D721Med (cell line): ENCODE measurements at places on chromosomes 2 and 18.

- no peak for DNase-seq
Measured at GRCh38 chr2:37833423-37833822, 91.7 kb upstream of the RMDN2 start.

- DNase-seq, result peak; percentile 48
Measured at GRCh38 chr2:31217465-31218200, at the start of gene CAPN14. Gene CAPN14 (minus strand): TSS chr2:31217515. CDS start chr2:31205447, 12,068 bp downstream.

- DNase-seq, result no peak
Measured at GRCh38 chr2:98701230-98701629, 29.7 kb downstream of the MGAT4A start.

DNA sequence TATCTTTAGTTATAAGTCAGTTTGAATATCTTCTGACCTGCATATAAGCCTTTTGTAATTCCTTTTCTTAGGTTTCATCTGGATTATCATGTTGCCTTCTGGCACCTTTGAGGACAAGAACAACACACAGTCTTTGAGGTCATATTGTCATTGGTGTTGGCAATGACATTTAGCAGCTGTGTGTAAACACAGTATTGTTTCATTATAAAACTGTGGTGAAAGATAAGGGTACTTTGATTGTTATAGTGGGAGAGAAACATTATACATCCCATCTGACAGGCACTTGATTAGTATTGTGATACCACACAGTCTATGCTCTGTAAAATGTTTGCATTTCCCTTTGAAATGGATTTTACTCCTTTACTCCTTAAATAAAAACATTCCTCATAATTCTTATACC is 313.5 kb downstream of the RPRM start:
- DNase-seq, result no peak

GRCh38 chr18:3086871-3087270 is 73.9 kb upstream of the LPIN2 start:
- no peak for DNase-seq

- DNase-seq, result no peak
Measured at GRCh38 chr2:241300000-241300399, 15.5 kb downstream of the HDLBP start.

GRCh38 chr2:241560162-241560882 is 1.8 kb downstream of the BOK start:
- no peak for DNase-seq

DNA sequence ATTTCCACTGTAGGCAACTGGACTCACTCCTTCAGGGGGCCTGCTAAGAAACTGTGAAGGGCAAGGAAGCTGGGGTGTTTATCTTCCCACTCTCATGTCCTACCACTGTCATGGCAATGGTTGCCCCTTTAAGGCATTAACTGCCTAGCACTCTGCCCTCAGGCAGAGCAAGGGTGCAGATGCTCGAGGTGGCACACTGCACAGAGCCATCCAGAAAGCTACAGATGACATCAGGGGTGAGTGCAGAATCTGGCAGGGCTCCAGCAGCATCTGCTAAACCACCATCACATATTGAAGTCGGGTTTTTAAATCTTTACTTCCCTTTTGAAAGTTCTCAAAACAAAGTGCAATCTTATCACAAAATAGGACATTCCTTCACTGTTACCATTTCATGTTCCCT is 75.4 kb downstream of the RAPGEF4 start:
- no peak for DNase-seq

- no peak for DNase-seq
Measured at GRCh38 chr2:28193630-28194403, 198.8 kb upstream of the FOSL2 start.

GRCh38 chr2:129913695-129914495 is 65.6 kb upstream of the RAB6C start:
- DNase-seq, result no peak
